ENCODE measurements at places on chromosomes 1 and 21.

GRCh38 chr1:14543191-14543840 is 55.2 kb upstream of the KAZN start:
- no peak for DNase-seq

- peak; percentile 43 for DNase-seq
Measured at GRCh38 chr1:181676269-181676668, 193.0 kb downstream of the CACNA1E start.

- DNase-seq: no peak
Measured at GRCh38 chr21:16912075-16912474, 600.8 kb upstream of the CXADR start.

DNA sequence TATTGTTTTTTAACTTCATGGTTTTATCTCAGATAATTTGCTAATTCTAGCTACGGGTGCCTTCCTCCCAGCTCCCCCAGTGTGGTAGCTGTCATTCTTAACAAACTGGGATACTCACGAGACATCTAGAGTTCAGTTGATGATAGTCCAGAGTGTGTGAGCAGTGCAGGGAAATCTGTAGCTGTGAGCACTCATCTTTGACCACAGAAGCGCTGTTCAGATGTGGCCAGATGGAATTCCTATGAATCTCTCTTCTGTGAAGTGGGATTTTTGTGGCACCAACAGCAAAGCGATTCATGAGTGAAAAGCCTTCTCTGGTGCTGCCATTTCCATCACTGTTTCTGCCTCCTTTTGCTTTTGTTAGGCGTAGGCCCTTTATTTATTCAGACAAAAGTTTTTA is 125.1 kb downstream of the NFIA start:
- no peak for DNase-seq
